ENCODE measurements at places on chromosomes 11 and 22.

GRCh38 chr11:129960216-129961214 is 42.1 kb downstream of the PRDM10 start:
- peak; percentile 81 for DNase-seq

DNA sequence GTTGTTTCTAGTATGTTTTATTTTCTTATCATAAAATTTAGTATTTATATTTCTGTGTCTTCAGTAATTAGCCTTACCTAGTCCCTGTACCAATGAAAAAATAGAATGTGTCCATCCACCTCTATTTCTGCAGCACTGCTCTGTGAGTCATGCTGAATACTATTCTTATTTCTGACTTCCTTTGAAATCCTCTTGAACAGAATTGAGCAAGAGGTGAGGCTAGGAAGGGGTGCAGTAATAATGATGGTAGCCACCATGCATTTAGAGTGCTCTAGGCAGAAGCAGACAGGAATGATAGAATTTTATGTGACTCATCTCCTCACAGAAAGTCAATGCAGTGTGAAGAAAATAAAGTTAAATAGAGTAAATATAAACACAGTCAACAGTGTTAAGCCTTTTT is 60.0 kb downstream of the OR10A6 start:
- DNase-seq = no peak

GRCh38 chr11:83151274-83151977 is 5.5 kb upstream of the PCF11 start:
- DNase-seq = no peak

- DNase-seq = no peak
Observed at GRCh38 chr11:118091690-118092089, 4.9 kb upstream of the SMIM35 start.

- no peak for DNase-seq
Observed at GRCh38 chr11:32613500-32614151, 30.0 kb downstream of the EIF3M start.

DNA sequence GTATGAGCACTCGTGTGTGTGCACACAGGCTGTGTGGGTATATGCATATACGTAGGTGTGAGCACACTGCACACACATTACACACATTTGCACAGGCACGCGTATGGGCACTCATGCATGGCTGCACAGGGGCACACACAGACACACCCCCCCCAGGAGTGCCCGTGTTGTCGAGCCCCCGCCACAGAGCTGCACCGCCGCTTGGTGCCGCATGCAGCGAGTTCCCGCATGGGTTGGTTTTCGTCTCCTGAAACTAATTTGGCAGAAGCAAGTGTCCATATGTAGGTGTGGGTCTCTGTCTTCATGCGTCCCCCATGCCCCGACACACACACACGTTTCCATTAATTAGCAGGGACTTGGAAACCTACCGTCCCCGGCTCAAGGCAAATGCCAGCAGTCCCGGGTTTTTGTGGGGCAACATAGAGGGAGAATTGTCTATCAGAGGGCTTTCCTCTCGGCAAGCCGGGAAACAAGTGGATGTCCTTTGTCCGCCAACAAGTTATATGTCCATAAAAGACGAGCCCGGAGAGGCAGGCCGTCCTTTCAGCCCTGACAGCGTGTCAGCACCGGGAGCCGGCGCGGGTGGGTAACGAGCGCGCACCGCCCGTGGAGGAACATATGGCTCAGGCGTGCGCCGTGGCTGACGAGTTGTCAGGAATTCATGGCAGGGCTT is 1291.7 kb downstream of the BRD1 start:
- DNase-seq = no peak

DNA sequence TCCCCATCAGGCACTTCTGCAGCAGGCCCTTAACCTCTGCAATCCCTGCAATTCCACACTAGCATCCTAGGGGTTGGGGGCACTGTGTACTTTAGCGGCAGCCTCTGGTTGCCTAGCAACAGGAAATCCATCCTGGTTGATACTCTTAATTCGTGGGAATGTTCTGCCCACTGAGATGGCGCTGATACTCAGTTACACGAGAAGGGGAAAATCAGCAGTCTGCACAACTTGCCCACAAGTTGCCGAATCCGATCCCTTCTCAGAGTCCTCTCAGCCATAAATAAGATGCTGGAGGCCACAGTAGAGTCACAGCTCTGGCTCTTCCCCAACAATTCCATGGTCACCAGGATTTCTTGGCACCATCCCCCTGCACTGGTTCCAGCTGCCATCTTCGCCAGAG is 57.6 kb upstream of the CRYBB3 start:
- DNase-seq = no peak

GRCh38 chr11:34075178-34075820 is 23.8 kb downstream of the CAPRIN1 start:
- peak; percentile 75 for DNase-seq

DNA sequence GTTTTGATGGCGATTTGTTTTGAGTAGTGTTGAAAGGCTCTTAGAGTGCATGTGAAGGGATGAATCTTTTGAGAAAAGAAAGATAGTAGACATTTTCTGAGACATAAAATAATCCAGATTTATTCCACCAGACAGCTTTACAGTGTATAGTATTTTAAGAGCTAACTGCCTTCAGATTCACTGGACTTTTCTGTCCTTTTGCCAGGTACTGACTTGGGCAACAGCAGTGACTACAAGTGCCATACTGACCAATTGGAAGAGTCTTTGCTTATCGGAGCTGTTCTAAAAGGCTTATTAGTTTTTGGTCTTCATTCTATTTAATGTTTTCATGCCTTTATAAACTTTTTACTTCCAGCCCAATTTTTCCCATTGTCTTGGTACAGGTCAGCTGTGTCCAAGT is 32.5 kb downstream of the RTN3 start:
- DNase-seq = no peak

DNA sequence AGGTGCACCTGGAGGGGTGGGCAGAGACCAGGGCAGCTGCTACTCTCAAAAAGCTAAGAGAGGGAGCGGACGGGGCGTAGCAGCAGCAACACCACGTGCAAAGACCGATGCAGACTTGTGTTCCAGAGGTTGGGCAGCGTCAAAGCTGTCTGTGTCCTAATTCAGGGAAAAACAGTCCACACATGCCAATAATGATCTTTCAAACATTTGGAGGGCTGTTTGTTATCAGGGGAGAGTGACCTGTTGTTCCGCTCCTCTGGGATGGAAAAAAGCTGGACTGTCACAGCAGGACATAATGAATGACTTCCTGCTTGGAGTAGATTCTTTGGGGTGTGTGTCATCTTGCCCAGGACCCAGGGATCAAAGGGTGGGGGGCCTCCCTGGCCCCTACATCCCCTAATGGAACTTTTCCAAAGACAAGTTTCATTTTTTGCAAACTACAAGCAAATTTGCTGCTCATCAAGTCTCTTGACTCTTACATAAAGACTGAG is 6.2 kb upstream of the FBLN1 start:
- no peak for DNase-seq

- DNase-seq = no peak
Observed at GRCh38 chr11:47403571-47403970, 4.8 kb upstream of the SLC39A13 start.

- DNase-seq = no peak
Observed at GRCh38 chr11:89015614-89016013, 50.2 kb downstream of the GRM5 start.

DNA sequence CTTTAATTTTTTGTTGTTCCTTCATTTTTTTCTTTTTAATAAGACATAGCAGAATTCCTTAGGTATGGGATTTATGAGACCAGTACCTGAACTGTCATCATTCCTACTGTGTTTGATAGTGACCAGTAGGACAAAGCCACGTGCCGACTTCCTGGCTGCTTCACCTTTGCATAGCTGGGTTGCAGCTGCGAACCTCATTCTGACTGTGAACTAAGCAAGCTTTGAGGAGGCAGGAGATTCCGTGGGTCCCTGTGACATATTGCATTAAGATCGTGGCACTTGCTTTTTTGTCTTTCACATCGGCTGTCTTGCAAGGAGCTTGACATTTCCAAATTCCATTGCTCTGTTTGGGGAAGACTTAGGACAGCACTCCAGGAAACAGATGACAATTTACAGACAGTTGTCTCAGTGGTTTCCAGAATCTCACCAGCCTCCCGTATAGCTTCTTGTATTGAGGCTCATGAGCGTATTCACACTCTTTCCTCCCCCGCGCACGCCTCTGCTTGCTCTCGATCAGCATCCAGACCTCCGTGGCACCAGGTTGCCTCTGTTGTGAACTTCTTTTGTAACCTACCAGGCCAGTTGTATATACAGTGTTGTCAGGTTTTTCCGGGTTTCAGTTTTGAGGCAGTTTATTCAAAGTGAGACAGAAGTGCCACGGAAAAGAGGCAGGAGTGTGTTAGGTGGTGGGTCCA is 101.7 kb downstream of the CWC15 start:
- no peak for DNase-seq

DNA sequence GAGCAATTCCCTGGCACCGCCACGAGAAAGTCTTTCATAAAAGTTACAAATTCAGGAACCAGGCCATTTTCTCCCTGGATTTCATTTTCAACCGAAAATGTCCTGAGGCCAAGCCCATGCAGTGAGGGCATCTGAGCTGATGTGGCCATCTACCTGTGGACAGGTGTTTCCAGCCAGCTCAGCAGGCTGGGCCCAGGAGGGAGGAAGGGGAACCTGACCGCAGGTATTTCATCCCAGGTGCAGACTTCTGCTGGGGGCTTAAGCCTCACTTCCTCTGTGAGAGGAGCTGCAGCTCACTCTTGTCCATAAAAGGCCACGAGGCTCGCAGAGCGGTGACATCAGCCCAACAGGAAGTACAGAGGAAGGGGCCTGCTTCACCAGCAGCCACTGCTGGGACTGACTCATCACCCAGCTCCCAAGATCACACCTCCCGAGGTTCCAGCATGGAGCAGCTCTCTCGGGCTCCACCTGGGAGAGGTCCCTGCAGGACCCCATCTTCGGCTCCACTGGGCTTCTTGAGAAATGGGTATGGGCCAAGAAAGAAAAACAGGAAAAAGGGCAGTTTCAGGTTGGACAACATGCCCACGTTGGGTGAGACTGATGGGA is 56.4 kb downstream of the MYH9 start:
- DNase-seq = peak; percentile 97

GRCh38 chr22:41822317-41823057 is 10.4 kb upstream of the SREBF2 start:
- DNase-seq = peak; percentile 78

- DNase-seq = no peak
Observed at GRCh38 chr11:367956-368413, 1.3 kb upstream of the B4GALNT4 start.

GRCh38 chr11:67300256-67300755 is 3.0 kb upstream of the SSH3 start:
- DNase-seq = no peak

- no peak for DNase-seq
Observed at GRCh38 chr11:11407763-11408084, 54.7 kb upstream of the CSNK2A3 start.

- DNase-seq = no peak
Observed at GRCh38 chr11:3615998-3616397, 25.8 kb downstream of the ART5 start.

DNA sequence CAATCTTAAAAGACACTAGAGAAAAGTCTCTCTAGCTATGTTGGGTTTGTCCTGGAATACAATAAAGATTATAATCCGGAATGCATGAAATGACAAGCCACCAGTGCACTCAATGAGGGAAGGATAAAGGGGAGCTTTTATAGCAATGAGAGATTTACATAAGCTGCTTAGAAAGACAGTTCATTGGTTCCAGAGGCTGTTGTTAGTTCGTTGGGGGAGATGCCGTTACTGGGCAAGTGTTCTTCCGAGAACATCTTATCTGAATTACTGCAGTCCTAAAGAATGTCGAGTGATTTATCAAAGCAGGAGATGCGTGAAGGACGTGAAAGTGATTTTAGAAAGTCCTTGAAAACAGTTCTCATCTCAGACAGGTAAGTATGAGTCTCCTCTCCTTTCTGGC is 33.6 kb downstream of the SYN3 start:
- no peak for DNase-seq

- DNase-seq = no peak
Observed at GRCh38 chr11:116112087-116112935, 608.1 kb upstream of the CADM1 start.

GRCh38 chr22:25023879-25024278 is 71.4 kb downstream of the KIAA1671 start:
- no peak for DNase-seq

Measured in fibroblast of skin of right quadriceps (primary cell).